ENCODE measurements at places on chromosomes 6 and 20. TPM values are rescaled to one million over a fixed set of nuclear protein-coding genes. Genes with fewer than 3 reads are reported as not detected.

Gene LY6G5C
- total RNA-seq = not detected

Gene TRAPPC3L
- not detected for total RNA-seq

Gene MYH7B
- 0.27 TPM for total RNA-seq

Gene ZNF391
- total RNA-seq = 2.3 TPM

Gene GPR31
- total RNA-seq = not detected

Gene HLA-DMB
- 34.4 TPM for total RNA-seq

Gene SOBP
- 11.1 TPM for total RNA-seq

Gene APOM
- total RNA-seq = not detected

Gene SERINC1
- 248 TPM for total RNA-seq

Gene BPIFA1
- total RNA-seq = not detected

Gene DCDC2
- not detected for total RNA-seq

Gene DLK2
- total RNA-seq = not detected

Gene DUSP15
- 3.9 TPM for total RNA-seq

Gene NPBWR2
- total RNA-seq = not detected

Gene TSHZ2
- total RNA-seq = 32.6 TPM

Gene FERMT1
- not detected for total RNA-seq

Gene PCNA
- 20.5 TPM for total RNA-seq

Gene BPIFB6
- total RNA-seq = not detected

Gene KCNK16
- not detected for total RNA-seq

Gene SLC4A11
- total RNA-seq = 0.27 TPM

Gene GSTA3
- not detected for total RNA-seq

Gene SNAP91
- 3.0 TPM for total RNA-seq

Gene TTLL9
- not detected for total RNA-seq

Gene RBPJL
- not detected for total RNA-seq

Gene RAET1L
- total RNA-seq = not detected

Gene MAP7
- total RNA-seq = 5.1 TPM

Gene PTCHD4
- 4.9 TPM for total RNA-seq

Gene EBF4
- total RNA-seq = 16.6 TPM

Gene TP53TG5
- not detected for total RNA-seq

Gene TRIM15
- total RNA-seq = not detected

Measured in thoracic aorta (tissue), 2 donors.